ENCODE measurements at places on chromosomes 7 and 10.

DNA sequence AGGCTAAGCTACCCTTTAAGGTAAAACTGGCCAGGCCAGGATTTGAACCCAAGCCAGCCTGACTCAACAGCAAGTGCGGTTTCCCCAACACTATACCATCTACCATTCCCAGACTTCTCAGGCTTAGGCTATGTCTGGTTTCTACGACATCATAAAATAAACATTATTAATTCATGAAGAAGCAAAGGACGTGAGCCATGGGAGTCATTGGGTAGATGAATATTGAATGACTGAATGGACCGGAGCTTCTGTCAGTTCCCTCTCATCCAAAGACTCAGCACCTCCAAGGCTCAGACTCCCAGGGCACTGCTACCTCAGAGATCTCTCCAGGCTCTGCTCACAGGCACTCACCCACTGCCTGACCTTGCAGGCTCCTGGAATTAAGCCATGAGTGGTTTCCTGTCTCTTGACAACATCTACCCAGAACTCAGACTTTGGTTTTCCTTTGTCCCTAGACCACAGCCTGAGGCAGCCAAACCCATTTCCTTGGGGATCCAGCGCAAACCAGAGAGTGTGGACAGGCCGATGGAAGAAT lies 64.6 kb upstream of the STEAP1B start:
- no peak for DNase-seq

DNA sequence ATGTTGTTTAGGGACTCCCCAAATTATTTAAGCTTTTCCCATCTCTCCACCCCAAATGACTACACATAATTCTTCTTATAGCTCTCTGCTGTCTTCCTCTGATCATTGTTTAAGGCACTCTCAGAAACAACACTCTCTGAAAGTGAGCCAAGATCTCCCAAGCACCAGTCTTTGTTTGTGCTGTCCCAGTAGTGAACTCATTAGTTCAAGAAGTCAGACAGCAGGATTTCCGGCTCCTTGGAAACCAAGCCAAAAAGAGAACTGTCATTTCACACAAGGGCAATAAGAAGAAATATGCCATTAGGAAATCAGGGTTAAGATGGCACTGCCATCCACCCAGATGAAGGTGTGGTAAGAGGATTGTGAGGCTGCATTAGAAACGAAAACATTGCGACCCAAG lies 83.1 kb downstream of the FZD1 start:
- no peak for DNase-seq

GRCh38 chr10:17883621-17884020 lies 68.1 kb upstream of the SLC39A12 start:
- DNase-seq, result no peak

DNA sequence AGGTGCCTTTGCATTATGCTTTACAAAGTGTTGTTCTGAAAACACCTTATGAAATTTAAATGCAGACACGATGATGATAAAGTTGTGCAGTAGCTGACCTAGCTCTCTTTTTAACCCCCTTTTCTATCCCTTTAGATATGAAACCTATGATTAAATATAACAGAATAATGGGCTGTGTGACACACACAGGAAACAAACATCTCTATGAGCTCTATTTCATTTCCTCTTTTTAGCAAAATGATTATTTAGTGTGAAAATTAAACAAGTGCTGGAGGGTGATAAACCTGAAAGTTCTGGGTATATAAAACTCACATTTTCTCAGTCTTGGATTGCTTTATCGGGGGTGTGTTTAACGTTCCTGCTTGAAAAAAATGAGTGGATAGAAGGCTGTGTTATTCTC lies 1310.5 kb upstream of the CELF2 start:
- DNase-seq, result no peak

GRCh38 chr10:121406823-121407545 lies 191.3 kb downstream of the FGFR2 start:
- no peak for DNase-seq

DNA sequence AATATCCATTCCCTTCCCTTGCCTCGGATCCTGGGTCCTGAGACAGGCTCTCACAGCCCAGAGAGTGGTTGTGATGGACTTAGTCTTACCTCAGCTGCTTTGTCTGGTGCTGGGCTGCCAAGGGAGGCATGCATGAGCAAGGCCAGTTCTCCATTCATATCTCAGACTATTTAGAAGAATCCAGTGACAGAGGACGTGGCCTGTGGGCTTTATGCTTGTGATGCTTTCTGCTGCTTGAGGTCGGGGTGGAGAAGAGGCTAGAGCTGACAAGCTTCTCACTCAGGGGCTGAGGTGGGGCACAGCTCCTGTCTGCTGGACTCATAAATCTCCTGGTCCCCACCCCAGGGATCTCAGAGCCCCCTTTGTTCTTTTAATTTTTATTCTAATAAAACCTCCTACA lies 66.8 kb downstream of the DNAJC12 start:
- no peak for DNase-seq

GRCh38 chr10:17685233-17685840 lies 41.4 kb downstream of the STAM start:
- peak; percentile 53 for DNase-seq

DNA sequence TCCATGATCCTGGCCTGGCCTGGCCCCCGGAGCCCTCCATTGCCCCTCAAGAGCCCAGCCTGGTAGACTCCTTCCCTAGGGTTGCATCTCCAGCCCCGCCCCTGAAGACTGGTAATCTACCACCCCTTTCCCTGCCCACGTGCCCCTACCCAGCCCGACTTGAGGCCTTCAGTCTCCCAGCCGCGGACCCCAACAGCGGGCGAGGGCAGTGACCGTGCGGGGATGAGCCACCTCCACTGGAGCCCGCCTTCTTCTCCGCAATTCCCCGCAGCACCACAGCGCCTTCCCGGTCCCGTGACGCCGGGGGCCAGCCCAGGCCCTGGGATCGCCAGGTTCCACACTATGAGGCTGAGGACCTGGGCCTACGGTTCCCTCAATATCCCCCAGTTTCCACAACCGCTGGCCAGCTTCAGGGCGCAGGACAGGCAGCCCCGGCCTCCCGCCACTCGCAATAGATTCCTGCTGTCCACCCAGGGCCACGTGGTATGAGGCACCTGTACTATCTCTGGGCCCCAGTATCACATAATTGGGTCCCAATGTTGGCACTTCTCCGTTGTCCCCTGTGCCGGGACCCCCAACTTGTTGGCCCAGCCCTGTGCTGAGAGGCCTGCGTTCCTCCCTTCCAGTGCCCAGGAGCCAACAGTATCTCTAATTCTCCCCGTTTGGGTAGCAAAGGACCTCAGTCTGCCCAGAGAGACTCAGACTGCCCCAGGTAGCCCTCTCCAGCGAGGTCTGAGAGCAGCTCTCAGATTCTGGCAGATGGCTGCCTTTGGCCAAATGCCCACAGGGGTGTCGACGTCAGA lies 1.1 kb upstream of the GPRIN2 start:
- peak; percentile 51 for DNase-seq

DNA sequence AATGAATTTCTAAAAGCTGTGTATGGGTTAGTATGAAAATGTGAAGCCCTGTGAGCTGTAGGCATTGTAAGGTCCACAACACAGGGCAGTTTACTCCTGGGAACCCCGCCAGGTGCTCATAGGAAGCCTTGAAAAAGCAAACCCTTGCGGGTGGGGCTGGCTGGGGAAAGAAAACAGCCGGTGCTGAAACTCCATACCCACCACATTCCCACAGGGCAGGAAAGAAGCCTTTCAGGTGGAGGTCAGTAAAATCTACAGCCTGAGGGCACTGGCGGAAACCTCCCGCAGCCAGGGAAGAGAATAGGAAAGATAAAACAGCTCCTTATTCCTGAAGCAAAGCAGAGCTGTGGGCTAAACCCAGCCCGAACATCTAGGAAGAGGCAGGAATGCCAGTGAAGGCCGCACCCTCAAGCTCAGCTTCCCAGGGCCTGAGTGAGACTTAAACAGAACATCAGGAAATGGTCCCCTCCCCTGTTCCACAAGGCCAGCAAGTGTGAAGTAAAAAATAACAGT lies 34.7 kb downstream of the PODXL start:
- DNase-seq, result no peak

- no peak for DNase-seq
Observed at GRCh38 chr7:92613214-92613613, 23.0 kb upstream of the FAM133B start.

Measured in activated CD8-positive, alpha-beta memory T cell treated with anti-CD3 and anti-CD28 coated beads, Interleukin-2, amount 50 U/mL, for 48 hours (primary cell).